ENCODE measurements at places on chromosomes 1 and 21.

DNA sequence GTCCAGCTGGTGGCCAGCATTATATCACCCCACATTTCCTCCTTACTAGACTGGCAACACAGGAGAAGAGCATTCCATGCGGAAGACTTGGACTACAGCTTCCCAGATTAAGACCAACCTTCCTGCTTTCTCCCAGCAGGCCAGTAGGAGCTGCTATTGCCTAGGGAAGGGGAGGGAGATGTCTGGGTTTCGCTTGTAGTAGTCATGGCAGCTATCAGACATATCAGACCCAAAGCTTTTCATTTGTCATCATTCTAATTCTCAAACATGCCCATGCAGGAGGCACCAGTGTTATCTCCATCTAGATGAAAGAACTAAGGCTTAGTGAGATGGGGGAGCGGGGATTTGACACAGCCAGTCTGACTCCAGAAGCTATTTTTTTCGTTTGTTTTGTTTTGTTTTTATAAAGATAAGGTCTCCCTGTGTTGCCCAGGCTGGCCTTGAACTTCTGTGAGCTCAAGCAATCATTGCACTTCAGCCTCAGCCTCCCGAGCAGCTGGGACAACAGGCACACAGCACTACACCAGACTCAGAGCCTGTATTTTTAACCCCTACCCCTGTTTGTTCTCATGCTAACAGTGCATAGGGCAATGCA is 4.5 kb downstream of the PLA2G2A start:
- DNase-seq: peak; percentile 11

GRCh38 chr1:101205457-101205856 is 31.4 kb upstream of the S1PR1 start:
- DNase-seq: no peak

GRCh38 chr1:57424231-57425027 is 569 bp upstream of the DAB1 start:
- DNase-seq: no peak

- DNase-seq: no peak
These were observed 33.1 kb downstream of the SLC2A7 start for GRCh38 chr1:8992936-8993687.

DNA sequence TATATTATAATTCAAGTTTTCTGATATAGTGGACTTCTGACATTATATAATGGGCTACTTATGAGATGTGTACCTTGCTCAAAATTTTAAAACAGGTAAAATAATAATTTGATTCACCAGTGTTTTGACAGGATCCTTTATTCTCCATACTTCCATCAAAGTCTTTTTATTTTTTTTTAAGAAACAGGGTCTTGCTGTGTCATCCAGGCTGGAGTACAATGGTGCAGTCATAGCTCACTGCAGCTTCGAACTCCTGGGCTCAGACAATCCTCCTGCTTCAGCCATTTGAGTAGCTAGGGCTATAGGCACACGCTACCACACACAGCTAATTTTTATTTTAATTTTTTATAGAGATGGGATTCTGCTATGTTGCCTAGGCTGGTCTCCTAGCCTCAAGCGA is 129.4 kb downstream of the NRDC start:
- no peak for DNase-seq

GRCh38 chr1:64387389-64388285 is 82.3 kb upstream of the CACHD1 start:
- no peak for DNase-seq

Measured in HL-60 (cell line).